ENCODE measurements at places on chromosomes 4 and X.

- no peak for DNase-seq
Observed at GRCh38 chr4:55534306-55534705, 12.4 kb downstream of the CLOCK start.

DNA sequence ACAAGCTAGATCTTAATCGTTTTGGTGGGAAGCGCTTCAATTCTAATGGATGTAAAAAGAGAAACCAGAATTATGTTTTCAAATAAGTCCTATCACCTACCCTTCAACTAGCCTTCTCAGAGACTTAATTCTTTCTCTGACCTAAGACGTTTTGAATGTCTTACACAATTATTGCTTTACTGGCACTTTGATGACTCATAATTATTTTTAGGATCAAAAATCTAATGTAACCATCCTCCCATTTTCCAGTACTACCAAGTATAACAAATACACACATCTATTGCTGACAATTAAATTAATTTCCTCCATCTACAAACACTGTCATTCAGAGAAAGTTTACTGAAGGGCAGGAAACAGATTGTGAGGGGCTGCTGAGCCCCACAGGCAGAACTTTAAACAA, 108.6 kb downstream of the PPP3CA start:
- no peak for DNase-seq

DNA sequence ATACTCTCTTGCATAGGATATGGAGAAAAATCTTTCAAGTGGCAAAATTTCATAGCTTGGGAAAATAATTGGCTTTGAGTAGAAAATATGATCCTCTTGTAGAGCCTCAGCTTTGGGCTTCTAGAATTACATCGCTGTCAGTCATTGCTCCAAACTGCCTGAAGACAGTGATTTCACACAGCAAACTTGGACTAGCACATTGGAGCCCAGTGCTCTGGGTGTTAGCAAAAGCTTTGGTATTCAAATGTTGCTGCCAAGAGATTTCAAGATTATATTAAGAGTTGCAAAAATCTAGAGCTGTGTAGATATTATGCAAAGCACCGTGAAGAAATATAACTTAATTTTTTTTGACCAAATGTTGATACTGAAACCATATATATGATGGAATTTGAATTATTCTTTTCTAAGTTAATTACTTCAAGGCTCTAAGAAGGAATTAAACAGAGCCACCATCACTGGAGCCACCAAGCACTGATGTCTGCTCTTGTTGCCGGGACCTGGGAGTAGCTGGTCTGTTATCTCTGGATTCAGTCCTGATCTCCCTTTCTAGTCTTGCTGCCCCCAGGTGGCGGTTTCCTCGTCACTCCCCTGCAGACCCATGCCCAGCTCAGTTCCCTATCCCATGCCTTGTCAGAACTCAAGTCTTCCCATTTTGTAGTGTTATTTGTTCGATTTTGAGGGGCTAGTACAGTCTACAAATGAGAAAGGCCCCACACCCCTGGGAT, 260.7 kb upstream of the SFRP2 start:
- DNase-seq: peak; percentile 65

GRCh38 chr4:139922406-139923024, 231.5 kb downstream of the MAML3 start:
- DNase-seq: no peak

- DNase-seq: no peak
Observed at GRCh38 chr4:134145369-134145768, 56.2 kb downstream of the PABPC4L start.

GRCh38 chr4:102543030-102543928, 42.1 kb downstream of the NFKB1 start:
- no peak for DNase-seq

DNA sequence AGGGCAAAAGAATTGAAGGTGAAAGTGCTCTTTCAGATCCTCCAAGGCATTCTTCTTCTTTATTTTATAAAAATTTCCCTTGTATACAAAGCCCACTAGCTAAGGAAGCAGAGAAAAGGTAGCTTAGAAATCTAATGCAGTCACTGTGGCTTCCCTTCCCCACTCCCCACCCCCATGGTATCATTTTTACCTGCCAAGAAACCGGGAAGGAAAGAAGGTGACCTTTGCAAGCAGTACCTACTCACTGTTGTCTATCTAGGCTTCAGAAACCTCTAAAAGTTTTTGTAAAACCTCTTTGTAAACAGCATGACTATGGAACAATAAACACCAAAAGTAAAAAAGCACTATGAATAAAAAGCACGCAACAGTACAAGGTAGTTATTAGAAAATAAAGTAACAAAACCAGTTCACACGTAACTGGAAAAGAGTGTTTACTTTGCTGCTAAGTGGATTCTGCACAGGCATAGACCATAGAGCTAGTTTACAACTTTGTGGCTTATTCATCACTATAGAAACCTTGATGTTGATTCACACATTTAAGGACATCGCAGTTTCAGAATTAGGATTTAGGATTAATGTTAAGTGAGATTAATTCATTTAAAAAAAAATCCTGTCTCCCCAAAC, 109.6 kb upstream of the FTHL17 start:
- no peak for DNase-seq
